ENCODE measurements at places on chromosomes 4 and X.

DNA sequence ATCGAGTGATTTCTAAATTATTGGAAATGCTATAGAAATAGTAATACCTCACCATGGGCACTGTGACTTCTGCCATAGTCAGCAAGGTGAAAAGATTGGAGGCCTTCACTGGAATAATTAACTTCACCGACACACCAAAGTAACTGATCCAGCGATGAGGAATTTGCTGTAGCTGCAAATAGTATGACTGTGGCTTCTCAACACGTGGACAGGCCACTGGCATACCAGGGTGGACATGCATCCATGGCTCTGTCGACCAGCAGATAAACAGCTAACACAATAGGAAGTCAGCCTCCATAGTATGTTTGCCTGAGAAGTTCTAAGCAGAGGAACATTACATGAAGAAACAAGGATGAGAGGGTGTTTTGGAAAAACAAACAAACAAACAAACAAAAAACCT is 10.9 kb upstream of the FAT4 start:
- no peak for DNase-seq

DNA sequence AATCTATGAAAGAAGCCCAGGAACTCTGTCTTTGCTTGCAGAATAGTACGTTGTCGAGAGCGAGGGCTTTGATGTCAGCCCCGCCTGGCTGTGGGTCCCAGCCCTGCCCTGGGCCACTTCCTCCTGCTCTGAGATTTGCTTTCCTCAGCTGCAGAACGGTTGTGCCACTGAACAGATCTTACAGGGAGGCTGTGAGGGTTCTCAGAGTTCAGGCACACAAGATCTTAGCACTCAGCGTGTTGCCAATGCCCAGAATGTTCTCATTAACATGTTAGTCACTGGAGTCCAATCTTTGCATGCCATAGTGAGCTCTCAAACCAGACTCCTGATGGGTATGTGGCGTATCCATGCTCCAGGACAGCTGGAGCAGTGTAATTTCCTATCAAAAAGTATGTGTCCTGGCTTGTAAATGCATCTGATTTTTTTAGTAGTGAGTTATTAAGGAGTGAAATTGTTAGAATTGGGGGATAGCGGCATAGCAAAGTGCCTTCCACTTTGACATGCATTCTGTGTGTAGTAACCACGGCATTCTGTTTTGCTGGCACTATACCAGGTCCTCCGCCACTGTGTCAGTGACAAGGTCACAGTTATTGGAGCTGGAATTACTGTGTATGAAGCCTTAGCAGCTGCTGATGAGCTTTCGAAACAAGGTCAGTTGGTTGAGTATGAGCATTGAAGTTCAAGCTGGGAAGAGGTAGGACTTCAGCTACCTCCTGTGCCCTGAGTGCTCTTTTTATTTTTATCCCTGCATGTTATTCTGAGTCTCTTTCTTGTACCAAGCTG is 31.6 kb downstream of the TKTL1 start:
- no peak for DNase-seq

- DNase-seq = no peak
These were observed 25.4 kb downstream of the C4orf50 start for GRCh38 chr4:5992828-5993321.

GRCh38 chr4:138190452-138190858 is 51.7 kb downstream of the SLC7A11 start:
- DNase-seq = no peak

- no peak for DNase-seq
These were observed 42.7 kb downstream of the TMEM156 start for GRCh38 chr4:38989487-38989886.

GRCh38 chr4:139528377-139529005 is 27.5 kb downstream of the SETD7 start:
- DNase-seq = no peak

DNA sequence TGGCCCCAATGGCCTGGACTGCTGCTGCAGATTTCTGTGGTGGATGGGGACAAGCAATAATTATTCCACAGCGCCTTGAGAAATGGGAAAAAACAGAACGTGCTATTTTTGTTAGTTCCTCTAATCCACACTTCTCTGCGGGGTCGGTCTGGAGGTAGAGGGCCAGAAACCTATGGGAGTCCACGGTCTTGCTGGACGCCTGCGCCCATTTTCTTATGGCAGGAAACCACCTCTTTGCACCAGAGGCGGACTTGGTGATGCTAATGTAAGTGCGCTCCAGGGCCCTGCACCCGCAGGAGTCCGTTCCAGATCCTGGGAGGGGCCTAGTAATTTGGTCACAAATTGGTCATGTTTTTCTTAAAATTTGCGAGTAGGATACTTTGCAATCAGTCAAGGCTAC is 25.9 kb upstream of the CLDN24 start:
- no peak for DNase-seq

DNA sequence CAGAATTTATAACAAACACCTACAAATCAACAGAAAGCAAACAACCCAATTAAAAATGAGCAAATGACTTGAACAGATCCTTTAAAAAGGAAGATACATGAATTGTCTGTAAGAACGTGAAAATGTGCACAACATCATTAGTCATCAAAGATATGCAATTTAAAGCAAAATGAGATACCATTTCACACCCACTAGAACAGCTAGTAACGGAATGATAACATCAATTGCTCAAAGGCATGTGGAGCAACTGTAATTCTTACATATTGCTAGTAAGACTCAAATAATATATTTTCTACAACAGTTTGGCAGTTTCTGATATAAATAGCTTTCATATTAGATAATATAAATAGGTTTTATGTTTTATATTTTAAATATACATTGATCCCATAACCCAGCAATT is 82.5 kb downstream of the LCORL start:
- no peak for DNase-seq

DNA sequence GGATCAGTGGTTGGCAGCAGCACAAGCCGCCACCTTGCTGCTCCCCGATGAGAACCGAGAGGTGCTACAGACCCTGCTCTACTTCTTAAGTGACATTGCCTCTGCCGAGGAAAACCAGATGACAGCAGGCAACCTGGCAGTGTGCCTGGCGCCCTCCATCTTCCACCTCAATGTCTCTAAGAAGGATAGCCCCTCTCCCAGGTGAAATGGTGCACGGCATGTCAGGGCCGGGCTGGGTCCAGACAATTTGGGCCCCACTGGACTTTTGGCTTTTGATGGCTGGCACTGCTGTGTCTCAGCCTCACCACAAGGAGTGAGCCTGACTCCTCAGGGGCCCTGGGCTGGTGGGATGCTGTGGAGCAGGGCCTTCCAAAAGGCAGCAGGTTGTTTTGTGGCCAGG is 74.1 kb downstream of the STARD8 start:
- no peak for DNase-seq

GRCh38 chr4:24881508-24882196 is 31.2 kb downstream of the CCDC149 start:
- DNase-seq = no peak

DNA sequence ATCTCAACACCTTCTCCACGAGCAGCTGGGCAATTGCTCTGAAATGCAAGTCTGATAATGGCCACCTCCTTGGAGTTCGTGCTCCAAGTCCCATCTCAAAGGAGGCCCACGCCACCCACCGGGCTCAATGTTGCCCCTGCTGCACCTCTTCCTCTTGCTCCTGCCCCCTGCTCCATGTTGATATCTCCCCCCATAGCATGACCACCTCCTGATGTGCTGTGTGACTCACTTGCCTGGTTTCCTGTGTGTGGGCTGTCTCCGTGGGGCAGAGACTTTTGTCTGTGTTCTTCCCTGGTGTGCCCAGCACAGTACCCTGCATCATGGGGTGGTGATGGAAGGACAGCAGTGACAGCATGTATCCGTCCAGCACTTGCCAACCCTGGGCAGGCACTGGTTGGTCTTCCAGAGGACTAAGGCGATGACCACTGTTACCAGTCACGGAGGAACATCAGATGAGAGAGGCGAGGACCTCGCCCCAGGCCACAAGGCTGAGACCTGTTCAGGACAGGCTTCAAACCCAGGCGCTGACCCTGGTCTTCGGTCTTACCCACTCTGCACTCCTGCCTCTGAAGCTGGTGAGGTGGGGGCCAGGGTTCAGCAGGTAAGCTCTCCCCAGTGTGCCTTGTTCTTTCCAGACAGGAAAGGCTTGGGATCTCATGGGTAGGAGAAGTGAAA is 104.6 kb upstream of the LRPAP1 start:
- DNase-seq = no peak

- no peak for DNase-seq
These were observed 79.5 kb downstream of the CLNK start for GRCh38 chr4:10605031-10605430.

DNA sequence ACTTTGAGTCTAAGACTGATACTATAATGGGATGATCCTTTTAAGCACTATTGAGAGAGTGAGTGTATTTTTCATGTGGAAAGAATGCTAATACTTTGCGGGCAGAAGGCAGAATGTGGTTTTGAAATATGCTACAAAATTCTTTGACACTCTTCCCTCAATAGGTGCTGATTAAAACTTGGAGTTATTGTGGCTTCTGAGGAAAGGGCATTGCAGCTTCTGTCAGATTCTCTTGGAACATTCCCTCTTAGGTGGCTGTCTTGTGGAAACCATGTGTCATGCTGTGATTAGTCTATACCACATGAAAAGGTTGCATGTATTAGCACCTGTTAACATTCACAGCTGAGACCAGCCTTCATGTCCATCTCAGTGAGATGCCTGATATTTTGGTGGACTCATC is 547.0 kb downstream of the STIM2 start:
- no peak for DNase-seq

- no peak for DNase-seq
These were observed 69.8 kb downstream of the RBM47 start for GRCh38 chr4:40559585-40560465.

- no peak for DNase-seq
These were observed 531.9 kb downstream of the MAGEB5 start for GRCh38 chrX:26747877-26748276.

- no peak for DNase-seq
These were observed 96.4 kb downstream of the CPZ start for GRCh38 chr4:8688908-8689445.

DNA sequence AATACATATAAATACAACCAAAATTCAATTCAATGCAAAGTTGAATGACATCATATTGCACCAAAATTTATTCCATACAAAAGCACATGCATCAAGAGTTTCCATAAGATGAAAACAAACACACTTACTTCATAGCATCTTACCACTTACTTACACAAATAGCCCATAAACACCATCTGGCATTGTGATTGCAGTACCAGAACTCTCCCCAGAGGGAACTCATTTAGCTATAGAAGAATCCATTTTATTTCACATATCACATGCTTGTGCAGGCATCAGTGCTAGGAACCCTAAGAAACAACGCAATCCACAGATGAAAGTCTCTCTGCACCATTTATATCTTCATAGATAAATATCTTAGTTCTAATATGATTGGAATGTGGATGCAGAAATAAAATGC is 77.9 kb downstream of the SLC7A11 start:
- DNase-seq = no peak

GRCh38 chrX:12263211-12263610 is 124.9 kb downstream of the FRMPD4 start:
- no peak for DNase-seq

DNA sequence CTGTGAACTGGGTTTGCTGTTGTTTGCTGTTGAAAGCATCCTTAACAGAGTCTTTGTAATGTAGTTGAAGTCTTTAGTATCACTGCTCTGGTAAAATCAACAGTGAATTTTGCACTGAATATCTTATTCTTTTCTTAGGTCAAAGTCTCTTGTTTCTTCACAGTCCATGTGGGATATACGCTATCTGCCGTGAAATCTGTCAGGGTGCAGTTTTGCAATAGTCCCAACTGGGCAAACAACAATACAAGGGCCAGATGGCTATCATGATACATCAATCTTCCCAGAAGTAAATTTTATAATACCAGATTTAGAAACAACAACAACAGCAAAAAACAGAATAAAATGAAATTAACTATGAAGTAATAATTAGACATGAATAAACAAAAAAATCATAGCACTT is 123.5 kb downstream of the PPARGC1A start:
- no peak for DNase-seq

- DNase-seq = no peak
These were observed 257.7 kb downstream of the ADAMTS3 start for GRCh38 chr4:72311291-72311690.

DNA sequence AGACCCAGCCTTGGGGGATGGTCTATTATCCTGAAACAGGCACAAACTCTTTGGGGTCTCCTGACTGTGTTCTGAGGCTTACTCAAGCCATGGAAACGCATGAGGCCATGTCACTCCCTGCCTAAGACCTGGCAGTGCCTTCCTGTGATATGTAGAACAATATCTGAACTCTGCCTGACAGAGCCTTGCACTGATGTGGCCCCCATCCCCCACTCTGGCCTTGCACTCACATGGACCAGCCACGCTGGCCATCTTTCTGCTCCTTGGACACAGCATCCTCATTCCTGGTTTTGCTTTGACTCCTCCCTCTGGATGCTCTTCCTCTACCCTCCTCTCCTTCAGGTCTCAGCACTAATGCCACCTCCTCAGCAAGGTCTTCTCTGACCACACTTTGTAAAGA is 100.2 kb downstream of the SCD5 start:
- DNase-seq = no peak

DNA sequence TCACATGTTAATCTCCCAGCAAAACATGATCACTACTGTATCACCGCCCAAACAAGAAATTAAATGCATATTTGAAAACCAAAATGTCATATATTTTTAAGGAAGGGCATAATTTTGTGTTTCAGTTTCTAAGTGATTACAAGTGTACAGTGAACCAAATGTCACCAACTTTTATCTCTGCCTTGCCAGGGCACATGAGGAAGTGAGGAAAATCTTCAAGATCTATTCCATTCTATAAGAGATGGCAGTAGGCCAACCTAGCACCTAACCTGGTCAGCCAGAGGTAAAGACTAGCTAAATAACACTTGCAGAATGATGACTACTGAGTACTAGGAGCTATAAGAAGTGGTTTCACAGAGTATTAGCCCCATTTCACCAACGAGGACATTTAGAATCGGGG is 107.2 kb downstream of the ATP11C start:
- no peak for DNase-seq

DNA sequence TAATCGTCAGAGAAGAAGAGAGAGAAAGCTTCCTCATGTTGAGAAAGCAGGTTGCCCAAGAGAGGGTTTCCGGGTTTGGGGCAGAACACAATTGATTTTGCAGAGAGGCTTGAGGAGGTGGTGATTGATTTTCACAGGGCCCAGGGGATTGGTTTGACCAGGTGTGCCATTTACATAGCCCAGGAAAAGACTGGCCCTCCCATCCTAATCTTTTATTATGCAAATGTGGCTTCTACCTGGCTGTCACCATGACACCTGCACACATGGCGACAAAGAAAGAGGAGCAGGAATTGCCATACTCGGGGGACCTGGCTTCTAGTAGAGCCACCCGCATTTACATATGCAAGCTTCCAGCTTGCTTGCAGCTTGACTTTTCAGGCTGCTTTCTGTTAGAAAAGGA is 405.3 kb downstream of the PPP4R3C start:
- no peak for DNase-seq

Measured in retina (tissue), 1 donor.